ENCODE measurements at places on chromosomes 2 and 18.

DNA sequence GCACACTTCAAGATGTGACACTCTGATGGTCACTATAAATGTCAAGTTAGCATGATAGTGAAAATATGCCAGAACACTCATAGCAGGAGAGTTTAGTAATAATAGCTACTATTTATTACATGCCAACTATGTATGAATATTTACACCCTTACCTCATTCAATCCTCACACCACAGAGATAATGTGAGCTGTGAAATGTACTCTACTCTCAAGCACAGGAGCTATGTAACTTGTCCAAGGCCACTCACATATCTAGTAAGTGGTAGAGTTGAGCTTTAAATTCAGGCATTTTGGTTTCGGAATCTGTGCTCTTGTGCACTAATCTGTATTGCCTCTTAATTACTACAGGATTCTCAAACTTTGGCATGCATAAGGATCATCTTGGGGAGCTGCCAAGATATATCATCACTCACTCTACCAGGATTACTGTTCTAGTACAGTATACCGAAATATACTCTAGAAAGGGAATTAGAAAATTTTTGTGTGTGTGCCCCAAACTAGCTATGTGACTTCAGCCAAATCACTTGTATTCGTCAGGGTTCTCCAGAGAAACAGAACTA lies 154.3 kb downstream of the PLCL1 start:
- DNase-seq: no peak

DNA sequence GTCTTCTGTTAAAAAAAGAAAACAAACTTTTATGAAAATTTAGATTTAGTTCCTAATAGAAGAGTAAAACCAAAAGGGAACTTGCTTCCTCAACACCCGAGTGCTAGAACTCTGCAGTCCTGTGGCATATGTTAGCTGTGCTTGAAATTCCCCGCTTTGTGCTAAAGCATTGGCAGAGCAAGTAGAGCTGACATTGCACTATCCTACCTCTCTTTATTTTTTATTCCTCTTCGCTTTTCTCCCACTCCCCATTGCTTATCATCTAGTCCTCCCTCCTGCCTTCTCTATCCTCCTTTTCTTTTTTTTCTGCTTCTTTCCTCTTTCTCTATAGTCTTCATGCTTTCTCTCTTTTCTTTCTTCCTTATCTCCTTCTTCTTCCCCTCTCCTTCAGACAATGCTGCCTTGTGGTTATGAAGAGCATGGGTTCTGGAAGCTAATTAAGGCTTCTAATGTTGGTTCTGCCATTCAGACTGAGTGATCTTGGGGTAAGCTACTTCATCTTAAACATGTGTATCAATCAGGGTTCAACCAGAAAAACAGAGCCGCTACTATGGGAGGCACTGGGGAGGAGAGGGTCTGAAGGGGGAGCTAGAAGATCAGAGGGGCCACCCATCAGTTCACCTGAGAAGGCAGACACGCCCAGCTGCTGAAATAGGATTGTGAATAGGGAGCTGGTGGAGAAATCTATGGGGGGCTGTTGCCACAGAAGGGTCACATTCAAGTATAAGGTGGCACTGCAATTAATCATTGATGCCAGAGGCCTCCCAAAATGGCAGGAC lies 31.4 kb upstream of the PELI1 start:
- no peak for DNase-seq

- no peak for DNase-seq
These were observed 14.5 kb downstream of the NTSR2 start for GRCh38 chr2:11655495-11655894.

GRCh38 chr18:58298251-58299134 lies 254.5 kb downstream of the NEDD4L start:
- no peak for DNase-seq

GRCh38 chr2:152421521-152422370 lies 86.8 kb downstream of the FMNL2 start:
- DNase-seq: no peak

DNA sequence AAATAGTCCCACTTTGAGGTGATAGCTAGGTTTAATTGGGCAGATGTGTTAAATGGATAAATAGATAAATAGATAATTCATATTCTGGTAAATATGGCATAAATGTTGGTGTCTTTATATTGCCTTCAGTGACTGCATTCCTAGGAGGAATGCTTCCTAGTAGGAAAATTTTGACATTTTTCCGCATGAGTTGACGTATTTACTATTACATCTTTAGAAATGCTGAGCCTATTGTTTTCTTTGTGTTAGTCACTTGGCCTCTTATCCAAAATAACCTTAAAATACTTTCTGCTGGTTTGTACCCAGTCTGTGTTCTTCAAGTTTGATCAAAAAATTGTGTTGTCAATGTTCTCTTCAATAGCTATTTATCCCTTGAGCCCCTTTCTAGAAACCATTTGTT lies 495.6 kb upstream of the ZEB2 start:
- no peak for DNase-seq

DNA sequence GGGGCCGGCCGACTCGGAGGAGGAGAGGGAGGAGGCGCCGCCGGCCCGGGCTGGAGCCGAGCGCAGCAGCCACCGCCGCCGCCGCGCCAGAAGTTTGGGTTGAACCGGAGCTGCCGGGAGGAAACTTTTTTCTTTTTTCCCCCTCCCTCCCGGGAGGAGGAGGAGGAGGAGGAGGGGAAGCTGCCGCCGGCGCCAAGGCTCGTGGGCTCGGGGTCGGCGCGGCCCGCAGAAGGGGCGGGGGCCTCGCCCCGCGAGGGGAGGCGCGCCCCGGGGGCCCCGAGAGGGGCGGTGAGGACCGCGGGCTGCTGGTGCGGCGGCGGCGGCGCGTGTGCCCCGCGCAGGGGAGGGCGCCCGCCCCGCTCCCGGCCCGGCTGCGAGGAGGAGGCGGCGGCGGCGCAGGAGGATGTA lies 316 bp downstream of the CRIM1 start:
- no peak for DNase-seq

GRCh38 chr2:60662781-60663180 lies 93.3 kb upstream of the PAPOLG start:
- DNase-seq: no peak

- peak; percentile 73 for DNase-seq
These were observed 43.5 kb downstream of the CYP27C1 start for GRCh38 chr2:127176371-127177311.

- DNase-seq: peak; percentile 57
These were observed 6.0 kb downstream of the EN1 start for GRCh38 chr2:118841450-118841827.

- no peak for DNase-seq
These were observed 93.6 kb downstream of the XRCC5 start for GRCh38 chr2:216202626-216203250.

DNA sequence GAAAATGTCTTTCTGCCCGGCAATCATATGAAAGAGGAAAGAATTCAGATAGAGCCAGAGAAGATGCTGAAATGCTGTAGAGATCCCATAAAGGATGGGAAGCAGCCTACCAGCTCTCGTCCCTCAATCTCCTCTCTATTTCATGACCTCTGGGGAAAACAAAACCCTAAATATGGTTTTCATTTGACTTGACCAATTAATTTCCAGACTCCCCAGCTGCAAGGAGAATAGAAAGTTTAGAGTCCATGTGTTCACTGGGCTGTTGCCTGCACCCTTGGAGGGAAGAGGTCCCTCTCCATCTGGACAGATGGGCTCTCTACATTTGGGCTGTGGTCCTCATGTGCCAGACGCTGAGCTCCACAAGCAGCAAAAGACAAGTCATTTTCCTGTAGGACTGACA lies 40.6 kb downstream of the CAPN13 start:
- DNase-seq: peak; percentile 6

- DNase-seq: no peak
These were observed 35.4 kb upstream of the PGAP1 start for GRCh38 chr2:196961889-196962288.

GRCh38 chr2:182625814-182626213 lies 90.2 kb upstream of the DNAJC10 start:
- peak; percentile 72 for DNase-seq

- DNase-seq: no peak
These were observed 19.9 kb downstream of the FAM98A start for GRCh38 chr2:33579227-33579626.

- no peak for DNase-seq
These were observed 138.0 kb downstream of the AKAIN1 start for GRCh38 chr18:5058768-5059695.

- DNase-seq: no peak
These were observed 216.9 kb downstream of the UXS1 start for GRCh38 chr2:105977212-105977611.

DNA sequence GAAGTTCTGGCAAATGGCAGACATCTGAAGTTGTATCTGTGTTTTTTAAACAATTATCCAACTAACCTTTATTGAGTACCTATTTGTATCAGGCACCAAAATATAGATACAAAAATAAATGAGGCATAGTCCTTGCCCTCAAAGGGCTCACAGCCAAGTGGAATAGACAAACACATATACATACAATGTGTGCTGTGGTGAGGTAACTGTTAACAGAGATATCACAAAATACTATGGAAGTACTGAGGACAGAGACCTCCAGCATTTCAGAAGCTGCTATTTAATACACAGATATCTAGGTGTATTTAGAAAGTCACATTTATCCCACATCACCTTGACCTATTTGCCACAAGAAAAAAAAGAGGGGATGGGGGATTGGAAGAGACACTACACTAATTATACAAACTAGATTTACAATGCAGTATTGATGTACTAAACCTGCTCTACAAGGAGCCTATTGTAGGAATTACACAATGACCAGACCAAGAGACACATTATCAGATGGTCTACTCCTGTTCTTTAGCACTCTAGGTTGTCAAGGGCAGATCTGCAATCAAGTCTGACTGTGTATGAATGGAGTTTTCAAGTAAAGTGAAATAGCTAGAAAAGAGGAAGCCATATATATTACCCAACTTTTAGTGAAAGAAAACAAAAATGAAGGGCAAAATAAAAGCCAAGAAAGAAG lies 62.2 kb downstream of the SPIRE1 start:
- no peak for DNase-seq

DNA sequence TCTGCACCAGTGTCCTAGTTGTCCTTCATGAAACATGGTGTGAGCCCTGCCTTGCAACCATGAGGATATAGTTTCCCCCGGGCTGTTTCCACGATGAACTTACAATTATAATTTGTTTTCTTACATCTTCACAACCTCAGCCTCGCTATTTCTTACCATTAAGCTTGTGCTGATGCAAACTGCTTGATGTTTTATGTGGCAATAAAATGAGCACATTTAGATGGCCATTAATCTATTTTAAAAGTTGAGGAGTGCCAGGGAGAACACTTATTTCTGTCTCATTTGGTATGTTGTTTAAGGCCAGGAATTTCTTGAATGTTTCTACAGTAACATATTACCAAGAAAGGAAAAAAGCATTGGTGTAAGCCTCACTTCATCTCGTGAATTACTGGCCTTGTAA lies 214.5 kb upstream of the SLC8A1 start:
- no peak for DNase-seq

DNA sequence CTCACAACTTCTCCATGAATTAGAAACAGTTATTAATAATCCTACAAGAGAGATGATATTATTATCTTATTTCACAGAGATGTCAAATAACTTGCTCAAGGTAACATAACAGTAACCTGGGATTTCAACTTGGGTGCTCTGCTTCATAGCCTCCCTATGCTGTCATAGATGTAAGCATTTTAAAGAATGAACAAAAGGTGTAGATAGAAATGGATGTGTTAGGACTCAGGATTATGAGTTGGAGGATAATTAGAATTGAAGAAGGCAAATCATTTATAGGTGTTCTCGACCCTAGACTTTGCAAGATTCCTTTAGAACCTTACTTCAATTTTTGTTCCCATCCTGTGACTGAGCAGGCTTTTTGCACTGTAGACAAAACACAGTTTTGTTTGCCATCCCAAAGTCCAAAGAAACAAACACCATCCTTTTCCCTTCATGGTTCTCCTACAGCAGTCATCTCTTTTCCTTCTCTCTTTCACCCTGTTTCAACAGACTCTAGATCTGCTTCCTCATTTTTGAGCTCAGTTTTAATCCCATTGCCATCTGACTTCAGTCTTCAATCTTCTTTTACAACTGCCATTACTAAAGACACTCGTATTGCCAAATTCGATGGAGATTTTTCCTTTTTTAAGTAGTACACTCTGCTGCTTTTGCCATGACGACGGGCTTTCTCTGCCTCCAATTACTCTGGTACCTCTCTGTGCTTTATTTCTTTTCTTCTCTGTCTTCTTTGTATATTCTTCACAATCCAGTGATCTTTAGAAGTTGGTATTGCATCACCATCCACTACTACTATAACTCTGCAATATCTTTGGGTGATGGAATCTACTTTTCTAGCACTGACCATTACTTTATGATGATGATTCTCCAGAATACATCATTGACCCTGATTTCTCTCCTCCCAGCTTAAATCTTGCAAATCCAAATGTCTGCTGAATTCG lies 4.5 kb downstream of the HNMT start:
- DNase-seq: no peak

- DNase-seq: no peak
These were observed 22.3 kb downstream of the CLASP1 start for GRCh38 chr2:121626777-121627524.

DNA sequence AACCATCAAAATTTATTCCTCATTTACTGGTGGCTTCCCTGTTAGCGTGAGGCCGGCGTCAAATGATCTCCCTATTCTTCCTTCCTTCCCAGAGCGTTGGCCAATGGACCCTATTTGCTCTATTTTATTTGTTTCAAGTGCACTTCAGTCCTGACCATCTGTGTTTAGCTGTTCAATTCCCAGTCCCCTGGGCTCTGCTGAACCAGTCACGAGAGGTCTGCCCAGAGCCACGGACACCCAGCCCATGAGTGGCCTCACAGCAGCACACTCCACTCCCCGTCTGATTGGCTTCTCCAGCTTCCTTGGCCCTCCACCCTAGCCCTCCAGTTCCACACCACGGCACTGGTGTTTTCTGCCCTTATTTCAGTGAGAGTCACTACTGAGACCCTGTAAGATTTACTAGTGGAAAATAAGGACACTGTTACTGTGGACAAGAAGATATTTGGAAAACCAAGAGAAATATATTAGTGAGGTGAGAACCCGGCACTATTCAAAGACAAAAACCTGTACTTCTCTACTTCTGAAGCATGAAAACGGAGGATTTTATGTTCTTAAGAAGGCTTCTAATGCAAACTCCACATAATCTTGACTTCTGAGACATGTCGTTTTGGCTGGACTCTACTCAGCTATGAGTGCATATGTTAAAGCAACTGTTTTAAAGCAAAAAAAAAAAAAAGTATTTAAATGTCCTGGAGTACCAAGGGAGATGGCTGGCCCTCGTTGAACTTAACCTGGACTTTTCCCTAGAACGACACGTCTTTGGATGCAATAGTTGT lies 86.6 kb downstream of the COL6A3 start:
- no peak for DNase-seq

- no peak for DNase-seq
These were observed 176.0 kb upstream of the COL3A1 start for GRCh38 chr2:188798159-188798558.

DNA sequence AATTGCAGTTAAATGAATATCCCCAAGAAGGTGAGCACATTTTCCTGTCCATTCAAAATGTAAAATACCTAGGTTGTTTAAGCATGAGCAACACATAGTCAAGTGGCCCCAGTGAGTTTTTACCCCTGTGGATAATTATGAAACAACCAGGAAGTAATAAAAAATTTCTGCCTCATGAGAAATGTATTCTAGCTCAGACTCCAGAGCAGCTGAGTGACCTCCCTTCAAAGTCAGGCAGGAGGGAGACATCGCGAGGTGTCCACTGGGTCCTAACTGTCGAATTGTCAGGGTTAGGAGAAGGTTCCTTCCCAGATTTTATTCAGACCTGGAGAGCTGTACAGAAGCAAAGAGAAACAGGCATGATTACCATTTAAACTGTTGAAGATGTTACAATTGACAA lies 416.6 kb upstream of the SMIM21 start:
- peak; percentile 55 for DNase-seq

- DNase-seq: peak; percentile 90
These were observed 802.9 kb upstream of the ID2 start for GRCh38 chr2:7878786-7879482.
